ENCODE measurements at places on chromosomes 2 and 18.

- no peak for DNase-seq
These were observed 3.7 kb upstream of the ASIC4 start for GRCh38 chr2:219510512-219511135.

- DNase-seq: no peak
These were observed 46.3 kb downstream of the GPC1 start for GRCh38 chr2:240481720-240482119.

DNA sequence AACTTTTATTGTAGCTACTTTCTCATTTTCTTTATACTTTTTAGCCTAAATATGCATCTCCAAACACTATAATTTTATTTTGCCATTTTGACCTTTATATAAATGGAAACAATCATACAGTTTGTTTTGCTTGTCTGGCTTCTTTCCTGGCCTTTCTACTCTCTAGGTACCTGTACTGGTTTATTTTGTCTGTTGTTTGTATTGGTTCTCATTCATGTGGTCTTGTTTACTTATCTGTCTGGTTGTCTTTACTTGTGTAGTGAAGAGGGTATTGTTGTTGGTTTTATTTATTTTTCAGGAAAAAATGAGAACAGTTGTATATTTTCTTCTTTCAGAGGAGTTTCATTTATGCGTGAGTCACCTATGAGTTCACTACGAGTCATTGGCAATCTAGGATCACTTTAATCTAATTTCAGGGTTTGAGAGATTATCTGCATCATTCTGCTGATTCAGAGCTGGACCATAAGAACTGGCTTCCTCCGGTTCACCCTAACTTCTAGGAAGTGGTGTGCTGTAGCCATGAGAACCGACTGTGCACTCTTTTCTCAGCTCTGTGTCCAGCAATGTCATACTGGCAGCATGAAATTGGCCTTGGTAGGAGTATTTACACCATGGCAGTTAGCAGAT is 33.1 kb upstream of the HDAC4 start:
- no peak for DNase-seq

GRCh38 chr2:106338043-106338442 is 130.2 kb downstream of the RGPD3 start:
- no peak for DNase-seq

DNA sequence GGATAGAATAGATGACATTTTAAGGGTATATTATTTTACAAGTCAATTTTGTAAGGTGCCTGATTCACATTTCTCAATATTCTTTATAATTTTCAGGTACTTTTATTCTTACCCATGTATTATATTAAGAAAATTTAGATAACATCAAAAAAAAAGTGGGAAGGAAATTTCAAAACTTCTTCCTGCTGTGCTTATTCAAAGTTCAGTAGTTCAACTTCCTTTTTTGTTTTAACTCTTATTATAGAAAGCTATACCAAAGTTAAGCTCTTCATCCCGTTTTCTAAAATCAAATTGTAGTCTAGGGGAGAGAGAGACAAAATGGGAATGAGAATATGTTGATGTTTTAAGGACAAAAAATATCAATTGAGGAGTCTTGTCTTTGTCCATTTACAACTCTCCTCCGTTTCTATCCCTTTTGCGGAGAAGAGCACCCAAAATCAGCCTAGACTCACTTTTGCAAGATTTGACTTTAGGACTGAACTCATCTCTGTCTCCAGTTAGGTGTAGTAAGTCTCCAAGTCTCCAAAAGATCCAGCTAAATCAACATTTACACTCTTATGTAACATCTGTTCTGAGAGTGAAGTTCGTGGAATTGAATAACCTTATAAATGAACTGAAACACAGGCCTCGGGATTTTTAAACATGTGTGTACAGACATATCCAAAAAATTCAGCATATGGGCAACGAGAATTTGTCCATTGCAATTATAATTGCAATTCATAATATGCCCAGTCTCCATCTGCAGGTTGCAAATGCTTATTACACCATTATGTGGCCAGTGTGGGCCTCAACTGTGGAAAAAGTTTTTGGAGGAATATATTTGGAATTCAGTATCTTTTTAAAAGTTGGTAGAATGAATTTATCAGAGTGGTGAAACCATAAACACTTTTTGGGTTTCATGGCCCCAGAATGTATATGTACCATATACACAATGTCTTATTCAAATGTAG is 23.9 kb downstream of the FAM124B start:
- no peak for DNase-seq

DNA sequence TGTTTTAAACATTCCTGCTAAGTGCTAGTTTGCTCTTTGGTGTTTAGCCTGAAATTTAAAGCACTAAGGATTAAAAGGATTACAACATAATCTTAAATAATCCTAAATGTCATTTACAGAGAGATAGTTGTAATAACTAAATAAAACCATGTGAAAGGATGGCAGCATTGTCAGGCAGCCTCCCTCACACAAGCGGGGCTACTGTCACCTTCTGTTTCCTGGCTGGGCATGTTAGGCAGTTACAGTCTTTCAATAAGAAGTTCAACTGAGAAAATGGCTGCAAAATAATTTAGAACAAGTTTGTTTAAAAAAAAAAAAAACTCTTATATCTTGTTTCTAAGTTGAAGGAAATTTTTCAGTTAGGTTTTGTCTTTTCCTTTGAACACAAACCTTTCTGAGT is 124.9 kb downstream of the ARHGAP15 start:
- no peak for DNase-seq

GRCh38 chr2:3611589-3611988 is 16.7 kb downstream of the COLEC11 start:
- no peak for DNase-seq

DNA sequence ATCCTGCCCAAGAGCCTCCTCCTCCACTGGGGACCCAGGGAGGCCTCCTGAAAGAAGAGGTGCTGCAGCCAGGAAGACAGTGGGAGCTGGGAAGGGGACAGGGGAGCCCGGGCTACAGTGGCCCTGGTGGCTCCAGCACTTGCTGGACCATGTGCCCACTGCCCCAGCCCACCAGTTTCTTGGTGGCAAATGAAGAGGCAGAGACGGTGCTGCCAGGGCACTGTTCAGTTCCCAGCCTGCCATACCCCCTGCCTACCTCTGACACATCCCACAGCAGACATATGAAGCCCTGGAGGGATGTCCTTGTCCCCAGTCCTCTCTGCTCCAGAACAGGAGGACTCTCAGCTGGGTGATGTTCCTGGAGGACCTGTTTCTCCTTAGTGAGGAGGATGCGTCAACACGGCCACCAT is 3.7 kb downstream of the RAMP1 start:
- no peak for DNase-seq

GRCh38 chr18:35411625-35412351 is 34.7 kb upstream of the ZNF396 start:
- no peak for DNase-seq

DNA sequence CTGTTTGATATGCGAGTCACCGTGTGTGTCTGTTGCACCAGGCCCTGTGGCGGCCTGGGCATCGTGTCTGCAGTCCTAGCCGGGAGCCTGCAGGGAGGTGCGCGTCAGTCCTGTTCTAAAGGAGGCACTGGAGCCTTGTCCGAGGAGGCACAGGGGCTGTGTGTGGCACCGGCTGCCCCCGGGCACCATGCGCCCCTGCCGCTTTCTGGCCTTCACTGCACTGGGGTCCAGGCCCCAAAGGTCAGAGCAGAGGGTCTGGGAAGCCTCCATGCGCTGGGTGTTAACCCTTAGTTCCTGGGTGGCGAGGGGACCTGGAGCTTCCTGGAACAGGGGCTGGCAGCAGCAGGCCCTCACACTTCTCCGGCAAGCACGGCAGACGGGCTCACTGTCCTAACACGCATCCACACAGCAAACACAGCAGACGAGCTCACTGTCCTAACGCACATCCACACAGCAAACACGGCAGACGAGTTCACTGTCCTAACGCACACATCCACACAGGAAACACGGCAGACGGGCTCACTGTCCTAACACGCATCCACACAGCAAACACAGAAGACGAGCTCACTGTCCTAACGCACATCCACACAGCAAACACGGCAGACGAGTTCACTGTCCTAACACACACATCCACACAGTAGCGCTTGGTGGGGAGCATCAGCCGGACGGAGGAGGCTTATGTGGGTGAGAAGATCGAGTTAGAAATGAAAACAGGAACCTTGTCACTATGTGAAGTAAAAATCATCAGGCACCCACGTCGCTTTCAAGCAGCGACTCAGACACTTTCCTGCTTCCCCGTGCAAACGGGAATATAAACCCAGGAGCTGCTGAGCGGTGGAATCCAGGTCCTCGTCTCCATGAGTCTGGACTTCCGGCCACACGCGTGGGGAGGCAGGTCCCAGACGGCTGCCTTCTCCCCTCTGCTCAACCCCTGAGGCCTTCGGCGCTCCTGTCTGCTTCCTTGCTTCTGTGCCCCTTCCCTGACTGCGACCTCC is 65.3 kb downstream of the TPO start:
- no peak for DNase-seq

GRCh38 chr2:232653441-232653840 is 20.0 kb downstream of the EFHD1 start:
- DNase-seq: no peak

- no peak for DNase-seq
These were observed 412 bp downstream of the GPD2 start for GRCh38 chr2:156436497-156437085.

DNA sequence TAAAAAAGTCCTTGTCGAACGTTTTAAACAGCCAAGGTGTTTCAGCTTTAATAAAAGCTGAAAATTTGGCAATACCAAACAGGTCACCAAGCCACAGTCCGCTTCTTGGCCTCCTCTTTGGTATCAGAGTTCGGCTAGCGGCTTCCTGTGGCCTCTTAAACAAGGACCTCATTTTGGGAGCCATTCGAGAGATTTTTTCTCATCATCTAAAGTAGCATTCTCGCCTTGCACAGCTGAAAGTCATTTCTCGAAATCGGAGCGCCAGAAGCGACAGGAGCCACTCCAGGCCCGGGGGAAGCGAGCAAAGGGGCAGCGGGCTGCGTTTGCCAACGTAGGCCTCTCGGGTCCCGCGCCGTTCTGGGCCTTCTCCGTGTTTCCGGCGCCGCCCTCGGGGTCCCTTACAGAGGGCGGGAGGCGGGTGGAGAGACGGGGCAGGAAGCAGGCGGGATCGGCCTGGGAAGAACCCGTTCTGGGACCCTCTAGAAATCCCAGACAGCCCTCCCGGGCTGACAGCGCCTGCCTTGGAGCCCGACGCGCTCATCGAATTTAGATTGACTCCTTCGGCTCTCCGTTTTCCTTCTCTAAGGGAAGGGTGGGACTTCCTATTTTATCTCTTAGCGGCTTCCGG is 522 bp upstream of the ZNF407 start:
- DNase-seq: no peak

- no peak for DNase-seq
These were observed 87.1 kb upstream of the EPAS1 start for GRCh38 chr2:46210063-46210462.

- no peak for DNase-seq
These were observed 308.8 kb upstream of the LYPD1 start for GRCh38 chr2:132978840-132979239.

Measured in NCI-H187 treated with DMSO at 0.1 percent for 48 hours (cell line).